ENCODE measurements at places on chromosomes 12 and 14.

GRCh38 chr12:51941011-51941581 is 10.4 kb upstream of the ACVR1B start:
- no peak for DNase-seq

DNA sequence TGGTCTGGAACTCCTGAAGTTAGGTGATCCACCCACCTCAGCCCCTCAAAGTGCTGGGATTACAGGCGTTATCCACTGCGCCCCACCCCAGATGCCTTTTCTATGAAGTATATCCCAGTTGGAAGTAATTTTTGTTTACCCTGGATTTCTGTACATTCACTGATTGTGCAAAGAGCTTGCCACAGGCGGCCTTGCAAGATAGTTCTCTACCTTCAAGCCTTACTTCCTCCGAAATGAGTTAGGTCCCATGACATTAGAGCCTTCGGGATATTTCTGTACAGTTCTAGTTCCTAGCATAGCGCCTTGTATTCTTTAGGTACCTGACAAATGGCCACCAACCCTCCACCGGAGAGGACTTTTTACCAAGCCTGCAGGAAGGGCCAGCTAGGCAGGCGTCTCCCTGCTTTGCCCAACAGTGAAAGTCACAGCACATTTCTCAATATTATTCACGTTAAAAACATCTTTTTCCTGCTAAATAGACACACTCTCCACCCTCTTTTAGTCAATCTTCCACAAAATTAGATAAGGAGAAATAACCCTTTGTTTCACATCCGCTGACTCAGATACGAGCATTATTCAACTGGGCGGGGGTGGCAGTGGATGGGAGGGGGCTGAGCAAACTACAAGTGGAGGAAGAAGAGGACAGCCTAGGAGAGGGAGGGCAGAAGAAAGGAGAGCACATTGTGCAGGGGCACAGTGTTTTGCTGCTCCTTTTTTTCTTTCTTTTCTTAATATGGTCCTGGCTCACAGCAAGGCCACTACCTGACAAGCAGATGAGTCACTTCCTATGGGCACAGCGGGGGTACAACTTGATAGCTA is 40.0 kb upstream of the CAPRIN2 start:
- DNase-seq: no peak

DNA sequence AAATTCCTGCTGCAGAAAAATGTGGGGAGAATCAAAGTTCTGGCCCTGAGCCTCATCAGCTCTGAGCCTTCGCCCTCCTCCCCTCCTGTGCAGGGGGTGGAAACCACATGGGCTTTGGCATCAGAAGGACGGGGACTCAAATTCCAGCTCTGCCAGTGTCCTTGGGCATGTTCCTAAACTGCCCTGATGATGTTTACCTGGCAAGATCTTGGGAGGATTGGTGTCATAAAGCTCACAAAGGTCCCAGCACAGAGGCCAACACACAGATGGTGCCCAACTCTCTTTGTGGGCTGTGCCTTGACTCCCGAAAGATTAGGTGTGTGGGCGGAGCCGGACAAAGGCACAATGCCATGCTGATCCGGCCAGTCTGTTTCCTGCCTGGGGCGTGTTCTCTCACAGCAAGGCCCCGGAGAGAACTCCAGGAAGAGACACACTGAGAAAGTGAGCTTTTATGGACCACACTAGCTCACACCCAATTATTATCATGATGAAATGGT is 20.5 kb upstream of the CLMN start:
- no peak for DNase-seq

- DNase-seq: no peak
These were observed 378.7 kb upstream of the KITLG start for GRCh38 chr12:88958946-88959345.

DNA sequence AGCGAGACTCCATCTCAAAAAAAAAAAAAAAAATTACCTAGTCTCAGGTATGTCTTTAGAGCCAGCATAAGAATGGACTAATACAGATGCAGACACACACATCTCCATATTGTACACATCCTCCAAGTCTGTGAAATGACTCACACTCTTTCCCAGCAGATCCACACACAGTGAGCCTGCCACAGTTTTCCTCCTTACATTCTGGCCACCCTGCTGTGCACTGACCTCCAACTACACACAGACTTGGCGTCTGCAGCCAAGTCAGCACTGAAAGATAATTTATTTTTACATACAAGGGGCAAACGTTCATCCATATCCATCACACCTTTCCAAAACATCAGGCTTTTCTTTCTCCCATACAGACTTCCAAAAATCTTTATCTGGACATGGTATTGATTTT is 115.9 kb downstream of the SLC25A21 start:
- no peak for DNase-seq

DNA sequence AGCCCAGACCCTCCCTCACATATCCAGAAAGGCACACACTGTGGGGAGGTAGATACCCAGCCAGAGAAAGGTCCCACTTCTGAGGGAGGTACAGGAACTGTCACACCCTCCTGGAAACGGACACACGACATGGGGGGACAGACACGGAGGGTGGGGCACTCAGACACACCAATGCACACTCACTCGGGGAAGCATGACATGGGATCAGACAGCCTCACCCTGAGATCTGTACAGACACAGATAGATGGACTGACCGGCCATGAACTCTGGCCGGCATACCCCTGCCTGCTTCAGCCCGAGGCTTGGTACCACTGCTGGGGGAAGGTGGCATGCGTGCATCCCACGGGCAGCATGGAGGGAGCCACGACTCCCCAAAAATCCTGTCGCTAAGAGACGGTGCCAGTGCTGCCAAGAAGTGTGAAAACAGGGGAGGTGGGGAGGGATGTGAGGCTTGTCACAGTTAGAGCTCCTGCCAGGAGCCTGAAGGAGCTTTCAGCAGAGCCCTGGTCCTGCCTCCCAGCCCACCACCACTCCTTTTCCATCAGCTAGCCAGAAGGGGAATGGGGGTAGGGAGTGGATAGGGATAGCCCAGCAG is 571 bp downstream of the CPNE6 start:
- DNase-seq: no peak

DNA sequence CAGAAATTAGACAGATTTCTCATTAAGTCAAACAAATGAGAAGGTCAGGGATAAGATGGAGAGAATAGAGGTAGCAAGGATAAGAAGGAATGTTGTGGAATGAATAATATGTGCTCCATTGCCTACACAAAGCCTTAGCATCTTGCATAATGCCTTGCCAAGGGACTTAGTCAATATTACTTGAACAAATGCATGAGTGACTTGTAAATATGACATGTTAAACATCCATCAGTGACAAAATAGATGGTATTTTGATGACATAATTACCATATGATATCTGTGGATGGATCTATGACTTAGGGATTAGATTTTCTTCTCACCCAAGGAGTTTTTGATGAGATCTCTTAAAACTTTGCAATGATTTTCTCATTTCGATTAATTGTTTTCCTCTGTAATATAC is 194.1 kb upstream of the RASSF8 start:
- no peak for DNase-seq

- no peak for DNase-seq
These were observed 106.0 kb downstream of the GRIP1 start for GRCh38 chr12:66572845-66573244.

DNA sequence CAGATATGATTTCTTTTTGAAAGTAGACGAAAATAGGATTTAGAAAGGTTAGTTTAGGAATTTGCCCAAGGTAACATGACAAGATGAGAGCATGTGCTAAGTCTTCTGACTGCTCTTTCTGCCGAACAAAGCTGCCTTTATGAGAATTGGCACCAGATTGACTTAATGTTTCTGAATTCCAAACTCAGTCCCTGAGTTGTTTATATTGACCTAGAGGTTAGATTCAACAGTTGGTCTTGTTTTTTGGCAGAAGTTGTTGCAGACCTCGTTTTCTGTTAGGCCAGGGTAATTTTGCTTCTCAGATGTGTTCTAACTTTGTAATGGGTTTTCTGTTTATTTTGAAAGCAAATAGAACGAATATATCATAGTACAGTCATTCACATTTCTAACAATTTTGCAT is 61.5 kb upstream of the LRTM2 start:
- DNase-seq: no peak

DNA sequence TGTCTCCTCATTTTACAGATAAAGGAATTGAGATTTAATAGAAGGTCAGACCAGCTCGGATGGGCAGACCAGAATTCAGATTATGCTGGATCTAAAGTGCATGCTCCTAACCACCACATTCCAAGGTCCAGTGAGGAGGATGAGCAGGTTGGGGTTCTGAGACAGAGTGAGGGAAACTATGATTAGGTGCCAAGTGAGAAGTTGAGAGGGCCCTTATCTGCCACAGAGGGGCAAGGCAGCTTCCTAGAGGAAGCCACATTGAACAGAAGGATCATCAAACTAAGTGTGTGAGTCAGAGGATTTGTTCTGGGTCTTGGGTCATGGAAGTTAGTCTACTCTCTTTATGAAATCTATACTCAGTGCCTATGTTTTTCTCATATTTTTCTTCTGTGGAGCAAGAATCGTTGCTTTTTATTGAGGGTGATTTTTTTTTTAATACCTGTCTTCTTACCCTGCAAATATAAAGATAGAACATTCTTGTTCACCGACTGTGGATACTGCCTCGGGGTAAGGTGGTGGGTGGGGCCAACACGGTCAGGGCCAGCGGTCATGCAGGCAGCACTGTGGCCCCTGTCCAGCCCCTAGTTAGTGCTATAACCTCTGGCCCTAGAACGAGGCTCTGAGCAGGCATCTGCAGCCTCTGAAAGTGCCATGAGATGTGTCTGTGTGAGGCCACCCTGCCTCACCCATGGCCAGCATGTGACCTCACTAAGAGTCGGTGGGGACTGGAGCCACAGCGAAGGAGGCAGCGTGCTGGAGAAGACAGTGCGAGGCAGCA is 55.6 kb upstream of the PTHLH start:
- no peak for DNase-seq

GRCh38 chr14:72982146-72982708 is 44.7 kb downstream of the ZFYVE1 start:
- no peak for DNase-seq

DNA sequence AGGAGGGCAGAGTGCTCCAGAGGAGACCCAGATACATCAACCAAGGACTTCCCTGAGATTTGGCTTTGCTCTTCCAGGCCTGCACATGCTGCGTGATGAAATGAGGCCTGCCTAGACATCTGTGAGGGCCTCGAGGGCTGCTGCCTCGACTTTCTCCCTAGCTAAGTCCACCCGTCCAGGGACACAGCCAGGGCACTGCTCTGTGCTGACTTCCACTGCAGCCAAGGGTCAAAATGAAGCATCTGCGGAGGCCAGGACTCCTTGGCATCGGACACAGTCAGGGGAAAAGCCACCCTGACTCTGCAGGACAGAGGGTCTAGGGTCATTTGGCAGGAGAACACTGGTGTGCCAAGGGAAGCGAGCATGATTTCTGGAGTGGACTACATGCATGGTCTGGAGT is 10.7 kb downstream of the SLC25A47 start:
- DNase-seq: no peak

DNA sequence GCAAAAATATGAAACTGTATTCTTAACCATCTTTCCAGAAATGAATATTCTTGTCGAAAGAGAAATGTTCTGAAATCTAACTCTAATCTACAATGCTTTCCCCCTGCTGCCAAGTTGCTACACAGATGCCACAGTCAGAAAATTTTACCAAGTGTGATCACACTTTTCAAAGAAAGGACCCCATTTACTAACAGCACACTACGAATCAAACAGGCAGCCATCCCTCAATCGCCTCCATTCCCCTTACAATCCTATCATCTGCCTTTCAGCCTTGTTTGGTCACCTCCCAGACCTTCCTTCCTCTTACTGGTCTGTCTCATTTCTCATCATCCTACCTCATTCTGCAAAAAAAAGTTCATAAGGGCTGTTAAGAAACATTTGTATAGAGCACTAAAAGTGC is 190.1 kb downstream of the MED13L start:
- DNase-seq: no peak
